ENCODE measurements at places on chromosomes 5 and 9. TPM values are rescaled to one million over a fixed set of nuclear protein-coding genes. Genes with fewer than 3 reads are reported as not detected.

DNA sequence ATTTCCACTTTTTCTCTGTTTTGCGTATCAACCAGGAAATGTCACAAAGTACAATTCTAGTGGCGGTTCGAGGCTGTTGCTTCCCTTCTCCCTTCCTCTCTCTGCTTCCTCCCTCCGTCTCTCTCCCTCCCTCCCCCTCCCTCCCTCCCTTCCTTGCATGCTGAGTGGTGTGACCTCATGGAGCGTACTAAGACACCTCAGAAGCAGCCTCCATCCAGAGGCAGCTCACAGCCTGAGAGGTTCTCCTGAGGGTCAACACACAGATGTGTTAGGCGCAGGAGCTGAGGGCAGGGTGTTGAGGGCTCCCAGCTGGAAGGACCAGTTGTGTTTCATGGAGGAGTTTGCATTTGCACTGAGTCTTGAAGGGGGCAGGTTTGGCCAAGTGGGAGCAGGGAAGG lies 57.7 kb downstream of the COL5A1 start:
- H3K4me1 ChIP-seq = no peaks in the 10 kb centered on the region
- H3K36me3 ChIP-seq = no peaks in the 10 kb centered on the region
- H3K4me3 ChIP-seq = no peak overlapping the region

DNA sequence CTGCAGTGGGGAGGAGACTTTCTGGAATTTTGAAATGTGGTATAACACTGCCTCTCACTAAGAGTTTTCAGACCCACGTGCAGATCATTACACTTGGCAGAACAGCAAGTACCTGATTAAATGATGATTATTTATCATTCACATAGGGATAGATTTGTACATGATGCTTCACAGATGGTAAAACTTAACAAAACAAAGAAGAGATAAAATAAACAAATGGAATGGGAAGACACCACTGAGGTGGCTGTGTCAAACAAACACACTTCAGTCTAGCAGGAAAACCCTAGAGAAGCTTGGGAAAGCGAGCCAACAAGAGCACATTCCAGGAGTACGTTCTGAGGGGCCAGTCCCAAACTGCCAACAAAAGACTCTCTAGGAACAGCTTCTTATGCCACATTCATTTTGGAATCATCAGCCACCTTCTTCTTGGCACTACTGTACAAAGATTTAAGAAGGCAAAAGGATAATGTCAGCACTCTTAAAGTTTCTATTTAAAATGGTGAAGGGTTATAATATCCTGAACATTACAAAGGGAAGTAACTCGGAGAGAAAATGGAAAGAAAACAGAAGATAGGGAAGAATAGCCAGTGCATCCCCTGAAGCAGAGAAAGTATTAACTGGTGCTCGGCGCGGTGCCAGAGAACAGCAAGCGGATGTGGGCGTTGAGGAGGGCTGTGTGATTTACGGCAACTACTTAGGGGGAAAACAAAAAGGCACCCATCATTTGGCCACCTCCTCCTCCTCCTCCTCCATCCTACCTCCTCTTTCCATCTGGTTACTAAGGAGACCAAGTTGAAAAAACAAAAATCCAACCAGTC lies 1.6 kb downstream of the MED27 start:
- H3K27me3 ChIP-seq = 0 out of 2 replicates have a peak, but pooled peaks cover under 1% of the 10 kb centered on the region
- H3K4me1 ChIP-seq = peaks cover 11% of the 10 kb centered on the region
- 0 out of 2 replicates have a peak, but pooled peaks cover 16% of the 10 kb centered on the region for H3K36me3 ChIP-seq
- no peak overlapping the region for H3K27ac ChIP-seq

DNA sequence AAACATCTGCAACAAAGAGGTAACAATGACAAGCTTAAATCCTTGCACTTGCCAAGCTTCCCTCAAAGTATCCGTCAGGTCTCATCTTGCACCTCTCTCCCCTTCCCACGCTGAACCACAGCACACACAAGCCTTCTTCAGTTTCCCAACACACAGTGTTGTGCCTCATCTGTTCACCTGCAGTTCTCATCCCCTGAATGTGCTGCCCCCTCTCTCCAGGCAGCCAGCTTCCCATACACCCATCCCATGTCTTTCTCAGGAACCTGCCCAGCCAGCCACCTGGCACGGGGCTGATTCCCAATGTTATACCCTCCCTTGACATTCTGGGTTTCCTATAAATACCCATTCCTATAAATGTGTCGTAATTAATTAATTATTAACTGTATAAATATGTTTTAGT lies 314.8 kb downstream of the PRELID2 start:
- no peaks in the 10 kb centered on the region for H3K27me3 ChIP-seq
- DNase-seq = no peak
- no peaks in the 10 kb centered on the region for H3K36me3 ChIP-seq
- H3K4me3 ChIP-seq = no peak overlapping the region
- H3K27ac ChIP-seq = no peak overlapping the region

Gene RFESD
- 5.0 TPM for total RNA-seq

DNA sequence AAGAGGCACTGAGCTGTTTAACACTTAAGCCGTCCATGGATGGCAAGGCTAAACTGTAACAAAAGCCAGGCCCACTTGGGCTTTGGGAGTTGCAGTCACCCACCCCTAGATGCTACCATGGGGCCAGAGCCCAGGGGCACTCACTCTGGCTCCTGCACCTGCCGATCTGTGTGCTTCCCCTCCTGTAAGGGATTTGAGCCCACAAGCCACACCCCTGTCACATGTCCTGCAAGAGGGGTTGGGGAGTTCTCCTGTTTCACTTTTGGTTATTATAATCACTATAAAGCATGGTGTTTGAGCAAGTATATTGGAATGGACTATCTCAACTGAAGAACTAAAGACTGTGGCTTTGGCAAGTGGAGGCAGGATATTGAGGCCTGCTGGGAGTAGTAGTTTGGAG lies 14.0 kb upstream of the GPR151 start:
- no peaks in the 10 kb centered on the region for H3K36me3 ChIP-seq
- no peak for DNase-seq
- peaks cover 12% of the 10 kb centered on the region for H3K27me3 ChIP-seq
- H3K4me3 ChIP-seq = no peak overlapping the region

DNA sequence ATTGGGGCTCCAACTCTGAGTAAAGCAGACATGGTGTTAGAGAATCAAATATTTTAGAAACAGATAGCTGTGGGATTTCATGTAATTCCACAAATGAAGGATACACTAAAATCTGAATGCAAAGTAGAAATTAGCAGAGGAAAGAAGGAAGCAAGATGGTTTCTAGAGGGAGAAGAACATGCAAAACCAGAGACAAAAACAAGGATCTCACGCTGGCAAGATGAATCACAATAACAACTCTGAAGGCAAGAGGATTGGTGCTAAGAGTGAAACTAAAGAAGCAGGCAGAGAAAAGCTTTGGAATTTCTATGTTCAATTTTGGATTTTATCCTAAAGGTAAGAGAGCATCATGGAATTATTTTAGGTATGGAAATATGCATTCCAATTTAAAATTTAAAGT lies 857.2 kb upstream of the COX7C start:
- H3K4me1 ChIP-seq = no peaks in the 10 kb centered on the region
- no peaks in the 10 kb centered on the region for H3K27me3 ChIP-seq
- H3K36me3 ChIP-seq = no peaks in the 10 kb centered on the region
- DNase-seq = no peak
- H3K4me3 ChIP-seq = no peak overlapping the region

DNA sequence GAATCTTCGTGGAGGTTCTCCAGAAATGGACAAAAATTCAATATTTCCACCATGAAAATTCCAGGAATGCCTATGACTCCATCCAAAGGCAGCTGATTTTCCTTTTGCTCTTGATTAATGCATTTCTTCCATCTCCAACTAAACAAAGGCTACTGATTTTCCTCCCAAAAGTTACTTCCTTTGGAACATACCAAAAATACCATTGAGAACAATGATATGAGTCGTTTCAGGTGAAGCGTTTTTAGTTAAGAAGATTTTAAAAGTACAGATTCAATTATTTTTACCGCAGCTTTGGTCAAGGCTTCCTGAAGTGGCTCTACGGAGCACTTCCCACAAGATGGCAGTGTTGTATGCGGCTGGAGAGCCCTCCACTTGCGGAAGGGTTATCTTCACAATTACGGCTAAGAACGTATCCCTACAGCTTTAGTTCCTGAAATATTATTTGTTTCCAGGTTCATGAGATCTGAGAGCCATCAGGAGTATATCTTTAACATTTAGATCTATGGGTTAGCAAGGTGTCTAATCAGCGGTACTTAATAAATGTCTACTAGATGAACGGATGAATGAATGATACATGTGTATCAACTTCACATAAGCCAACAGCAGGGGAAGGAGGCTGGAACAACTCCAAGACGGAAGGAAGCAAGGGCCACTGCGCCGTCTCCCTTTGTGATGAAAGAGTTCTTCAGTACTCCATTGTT lies 35.9 kb upstream of the ARSB start:
- H3K36me3 ChIP-seq = no peaks in the 10 kb centered on the region
- H3K27ac ChIP-seq = no peak overlapping the region
- DNase-seq = peak; percentile 38
- H3K27me3 ChIP-seq = no peaks in the 10 kb centered on the region

Gene INSL6
- total RNA-seq = not detected

Gene FAM169A
- total RNA-seq = 3.9 TPM

DNA sequence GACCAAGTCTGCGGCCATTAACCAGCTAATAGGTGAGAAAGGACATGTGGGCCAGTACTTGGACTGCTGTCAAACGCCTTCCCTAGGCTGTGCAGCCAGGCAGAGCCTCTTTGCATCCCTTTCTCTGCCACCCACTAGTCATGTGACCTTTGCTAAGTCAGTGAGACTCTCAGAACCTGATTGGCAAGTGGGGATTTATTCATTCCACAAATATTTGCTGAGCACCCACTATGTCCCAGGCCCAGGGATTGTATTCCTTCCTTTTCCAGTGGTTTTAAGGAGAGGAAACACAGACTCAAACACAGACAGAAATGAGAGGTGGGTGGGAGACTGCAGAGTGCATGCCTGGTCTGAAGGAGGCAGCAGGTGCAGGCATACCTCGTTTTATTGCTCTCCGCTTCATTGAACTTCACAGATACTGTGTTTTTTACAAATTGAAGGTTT lies 71.6 kb upstream of the GALNT10 start:
- H3K4me3 ChIP-seq = no peak overlapping the region
- H3K4me1 ChIP-seq = peaks cover 27% of the 10 kb centered on the region
- H3K27me3 ChIP-seq = no peaks in the 10 kb centered on the region

- H3K27ac ChIP-seq = peak overlapping the region; percentile 94
- no peak overlapping the region for H3K4me3 ChIP-seq
- H3K36me3 ChIP-seq = no peaks in the 10 kb centered on the region
- DNase-seq = no peak
- H3K27me3 ChIP-seq = no peaks in the 10 kb centered on the region
These were observed 15.2 kb upstream of the TNIP1 start for GRCh38 chr5:151096001-151096373.

- H3K4me3 ChIP-seq = no peak overlapping the region
- H3K36me3 ChIP-seq = no peaks in the 10 kb centered on the region
- no peaks in the 10 kb centered on the region for H3K27me3 ChIP-seq
These were observed 98.5 kb downstream of the MAMDC2 start for GRCh38 chr9:70142101-70142500.

Gene ADRA1B
- 6.0 TPM for total RNA-seq

- no peaks in the 10 kb centered on the region for H3K36me3 ChIP-seq
- no peaks in the 10 kb centered on the region for H3K4me1 ChIP-seq
- H3K27me3 ChIP-seq = peaks cover 99% of the 10 kb centered on the region
- DNase-seq = no peak
- H3K27ac ChIP-seq = no peak overlapping the region
These were observed 349.6 kb upstream of the IRX2 start for GRCh38 chr5:3100921-3101551.

DNA sequence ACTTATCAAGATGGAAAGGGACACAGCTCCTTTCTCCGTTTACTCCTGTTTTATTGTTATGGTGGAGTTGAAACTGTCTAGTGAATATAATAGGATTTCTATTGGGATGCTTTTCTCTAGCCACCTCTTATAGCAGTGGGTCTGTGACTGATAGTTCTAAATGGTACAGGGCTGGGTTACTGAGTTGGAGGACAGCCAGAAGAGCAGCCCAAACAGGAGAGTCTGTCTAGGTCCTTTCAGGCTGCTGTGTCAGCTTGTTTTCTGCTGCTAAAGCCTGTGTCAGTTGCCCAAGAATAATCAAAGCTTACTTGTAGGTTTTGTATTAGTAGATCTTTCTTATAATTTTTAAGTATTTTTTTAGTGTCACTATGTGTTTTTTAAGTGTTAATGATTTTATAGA lies 356.0 kb upstream of the SEMA6A start:
- H3K4me1 ChIP-seq = no peaks in the 10 kb centered on the region
- no peak for DNase-seq
- no peaks in the 10 kb centered on the region for H3K36me3 ChIP-seq
- no peak overlapping the region for H3K4me3 ChIP-seq
- no peak overlapping the region for H3K27ac ChIP-seq

DNA sequence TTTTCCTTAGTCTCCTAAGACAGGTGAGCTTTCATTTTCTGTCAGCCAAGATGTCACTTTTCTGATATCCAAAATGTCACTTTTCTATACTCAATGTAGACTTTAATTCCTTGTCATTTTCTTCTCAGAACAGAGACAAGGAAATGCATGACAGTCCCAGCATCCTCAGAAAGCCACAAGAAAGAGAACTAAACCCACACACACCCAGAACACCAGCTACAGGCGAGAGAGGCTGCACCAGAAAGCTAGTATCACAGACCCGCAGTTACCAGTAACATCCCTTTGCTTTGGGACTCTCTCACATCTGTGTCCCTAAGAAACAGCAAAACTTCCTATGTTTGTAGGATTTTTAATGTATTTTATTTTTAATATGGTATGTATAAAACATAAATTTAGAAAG lies 17.1 kb downstream of the TRMO start:
- no peak overlapping the region for H3K27ac ChIP-seq
- H3K36me3 ChIP-seq = peaks cover 4% of the 10 kb centered on the region
- DNase-seq = no peak
- H3K4me3 ChIP-seq = no peak overlapping the region

Gene SPINK1
- total RNA-seq = not detected

Measured in PC-9 (cell line).